ENCODE measurements at places on chromosomes 2 and 18.

- no peak for DNase-seq
Measured at GRCh38 chr18:76265497-76266235, 229.4 kb downstream of the ZNF516 start.

GRCh38 chr2:181174611-181175580 lies 194.5 kb downstream of the UBE2E3 start:
- DNase-seq: no peak

DNA sequence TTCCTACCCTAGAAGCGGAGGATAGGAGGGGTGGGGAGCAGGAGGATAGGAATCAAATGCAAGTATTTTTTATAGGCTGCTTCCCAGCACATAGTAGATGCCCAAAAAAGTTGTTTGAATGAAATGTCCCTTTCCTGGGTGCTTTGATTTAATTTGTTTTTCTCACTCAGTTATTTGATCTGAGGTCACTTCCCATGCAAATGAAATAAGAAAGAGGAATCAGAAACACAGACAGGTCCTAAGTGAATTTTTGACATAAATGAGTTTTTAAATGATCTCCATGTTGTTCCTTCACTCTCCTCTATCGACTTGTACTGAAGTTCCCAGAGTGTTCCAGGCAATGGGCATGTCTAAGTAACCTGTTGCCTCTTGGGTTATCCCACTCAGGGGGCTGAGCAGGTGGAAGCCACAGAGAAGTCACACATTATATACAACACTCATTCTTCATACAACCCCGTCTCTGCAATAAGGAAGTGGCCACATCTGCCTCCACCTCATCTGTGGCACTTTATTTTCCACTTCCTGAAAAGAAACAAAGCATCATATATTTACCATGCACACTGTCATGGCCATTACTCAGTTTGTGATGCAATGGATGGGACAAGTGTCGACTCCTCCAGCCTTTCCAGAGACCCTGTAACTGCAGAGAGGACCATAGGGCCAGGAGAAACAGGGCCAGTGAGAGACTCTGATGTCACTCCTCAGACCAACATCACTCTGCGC lies 81.9 kb upstream of the ZNF397 start:
- DNase-seq: no peak

- no peak for DNase-seq
Measured at GRCh38 chr18:11339188-11339775, 189.9 kb upstream of the PIEZO2 start.

GRCh38 chr18:79796016-79796415 lies 1.7 kb upstream of the KCNG2 start:
- DNase-seq: no peak

DNA sequence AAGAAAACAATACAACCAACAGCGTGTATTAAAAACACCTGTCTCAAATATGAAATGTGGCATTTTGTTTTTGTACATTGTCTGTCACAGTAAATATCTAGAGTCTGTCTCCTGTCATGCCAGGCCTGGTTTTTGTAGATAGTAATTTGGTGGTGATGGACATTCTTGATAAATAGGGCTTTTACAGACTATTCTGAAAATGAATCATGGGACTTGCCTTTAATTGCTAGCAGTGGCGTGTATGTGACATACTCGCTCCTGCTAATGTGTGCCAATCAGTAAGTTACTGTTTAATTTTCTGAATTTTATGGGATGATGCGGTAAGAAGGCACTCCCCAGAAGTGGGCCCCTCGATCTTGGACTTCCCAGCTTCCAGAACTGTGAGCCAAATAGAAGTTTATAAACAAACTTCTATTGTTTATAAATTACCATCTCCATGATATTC lies 83.7 kb downstream of the TANC1 start:
- no peak for DNase-seq

- DNase-seq: no peak
Measured at GRCh38 chr2:56985609-56986008, 801.8 kb downstream of the CCDC85A start.

- no peak for DNase-seq
Measured at GRCh38 chr18:41227993-41228392, 727.0 kb upstream of the PIK3C3 start.

GRCh38 chr2:55962915-55963314 lies 39.3 kb upstream of the EFEMP1 start:
- no peak for DNase-seq

DNA sequence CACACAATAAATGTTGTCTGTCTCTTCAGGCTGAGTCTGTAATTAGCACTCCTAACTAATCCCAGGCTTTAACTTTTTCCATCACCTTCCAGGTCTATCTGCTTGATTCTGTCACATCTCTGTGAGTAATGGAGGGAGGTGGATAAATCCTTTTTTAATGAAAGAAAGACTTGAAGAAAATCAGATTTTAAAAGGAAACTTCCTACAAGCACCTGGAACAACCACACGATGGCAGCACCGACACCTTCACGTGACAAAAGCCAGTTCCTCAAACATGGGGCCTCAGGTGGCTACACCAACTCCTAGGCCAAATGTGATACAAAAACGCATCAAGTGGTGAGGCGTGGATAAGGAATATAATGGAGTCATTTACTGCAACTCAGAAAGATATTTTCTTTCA lies 41.8 kb downstream of the TGFBRAP1 start:
- DNase-seq: no peak

DNA sequence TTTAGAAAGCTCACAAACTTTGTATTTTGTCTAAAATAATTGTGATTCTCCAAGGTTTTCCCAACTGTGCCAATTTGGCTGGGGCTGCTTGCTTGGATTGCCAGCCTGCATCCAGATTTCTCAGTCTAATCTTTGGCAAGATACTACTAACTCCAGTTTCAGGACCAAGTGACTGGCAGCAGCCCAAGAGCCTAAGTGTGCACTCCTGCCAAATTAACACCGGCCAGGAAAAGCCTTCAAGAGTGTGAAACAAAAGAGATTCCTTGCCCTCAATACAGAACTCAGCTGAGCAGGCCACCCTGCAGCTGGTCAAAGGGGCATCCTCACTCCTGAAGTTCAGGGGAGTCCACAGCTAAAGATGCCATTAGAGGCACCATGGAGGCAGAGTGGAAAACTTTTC lies 589.0 kb upstream of the ACVR2A start:
- DNase-seq: no peak

GRCh38 chr2:138620431-138620830 lies 118.9 kb downstream of the SPOPL start:
- no peak for DNase-seq

- DNase-seq: no peak
Measured at GRCh38 chr2:208015475-208015874, 9.9 kb downstream of the PLEKHM3 start.
